ENCODE measurements at places on chromosomes 13 and 19.

- no peak for DNase-seq
Measured at GRCh38 chr19:17294051-17294891, 9.0 kb downstream of the ABHD8 start.

GRCh38 chr13:109704771-109705635 is 81.4 kb downstream of the IRS2 start:
- DNase-seq: no peak

DNA sequence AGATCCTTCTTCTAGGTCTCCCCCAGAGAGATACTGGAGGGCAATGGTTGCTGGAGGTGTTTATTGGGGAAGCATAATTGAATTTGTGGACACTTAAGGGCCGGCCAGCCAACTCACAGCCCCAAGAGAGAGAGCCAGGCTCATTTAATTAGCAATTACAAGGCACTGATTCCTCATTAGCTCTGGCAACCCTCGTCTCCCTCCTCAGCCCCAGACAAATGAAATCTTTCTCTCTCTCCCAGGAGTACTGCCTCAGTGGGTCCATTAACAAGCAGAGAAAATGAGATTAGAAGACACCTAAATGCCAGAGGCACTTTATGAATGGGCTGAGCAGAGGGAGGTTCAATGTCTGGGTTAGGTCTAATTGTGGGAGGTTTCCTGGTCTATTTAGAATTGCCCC is 19.0 kb upstream of the FEM1A start:
- no peak for DNase-seq

DNA sequence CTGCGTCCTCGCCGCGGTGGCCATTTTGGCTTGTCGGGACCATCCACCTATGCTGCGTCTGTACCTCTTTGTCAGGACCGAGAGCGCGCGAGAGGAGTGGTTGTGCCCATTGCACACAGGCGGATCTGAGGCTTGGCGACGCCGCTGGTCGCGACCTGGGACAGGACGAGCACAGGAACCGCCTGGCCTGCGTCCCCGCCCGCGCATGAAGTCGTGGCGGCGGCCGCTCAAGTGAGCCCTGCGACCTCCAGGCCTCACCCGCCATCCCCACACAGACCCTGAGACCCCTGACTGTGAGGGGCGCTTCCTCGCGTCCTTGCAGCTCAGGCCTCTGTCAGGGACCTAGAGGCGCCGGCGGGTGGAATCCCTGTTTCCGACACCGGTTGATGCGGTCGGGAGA is 16.8 kb downstream of the ZNF586 start:
- no peak for DNase-seq

DNA sequence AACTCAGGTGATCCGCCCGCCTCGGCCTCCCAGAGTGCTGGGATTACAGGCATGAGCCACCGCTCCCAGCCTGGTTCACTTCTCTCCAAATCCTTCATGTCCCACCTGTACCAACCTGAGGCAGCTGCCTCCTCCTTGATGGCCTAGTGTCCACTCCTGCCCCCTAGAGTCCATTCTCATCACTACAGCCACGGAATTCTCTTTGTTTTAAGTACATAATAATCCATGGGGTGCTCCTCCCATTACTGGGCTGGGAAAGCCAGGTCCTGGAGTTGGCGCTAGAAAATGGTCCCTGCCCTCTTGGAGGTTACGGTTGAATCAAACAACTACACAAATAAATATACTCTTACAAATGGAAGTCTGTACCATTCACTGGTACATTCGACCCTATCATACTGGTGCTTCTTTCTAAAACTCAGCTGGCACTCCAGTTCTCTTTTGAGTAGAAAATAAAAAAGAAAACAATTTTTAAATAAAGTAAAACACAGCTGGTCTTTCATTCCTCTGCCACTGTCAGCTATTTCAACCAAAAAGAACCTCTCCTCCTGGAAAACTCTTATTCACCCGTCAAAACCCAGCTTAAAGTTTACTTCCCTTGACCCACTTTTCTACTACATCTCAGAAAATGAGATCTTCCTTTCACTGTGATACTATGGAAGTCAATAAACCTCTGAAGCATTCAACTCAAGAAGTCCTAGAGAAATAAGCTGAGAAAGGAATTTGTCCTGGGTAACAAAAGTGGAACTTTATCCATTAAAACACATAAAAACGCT is 22.4 kb upstream of the ARHGEF18 start:
- peak; percentile 5 for DNase-seq

GRCh38 chr13:40287428-40287827 is 379.0 kb downstream of the FOXO1 start:
- no peak for DNase-seq

- peak; percentile 42 for DNase-seq
Measured at GRCh38 chr13:67273001-67273400, 42.9 kb upstream of the PCDH9 start.

- DNase-seq: no peak
Measured at GRCh38 chr13:95623141-95623540, 21.4 kb downstream of the DZIP1 start.

DNA sequence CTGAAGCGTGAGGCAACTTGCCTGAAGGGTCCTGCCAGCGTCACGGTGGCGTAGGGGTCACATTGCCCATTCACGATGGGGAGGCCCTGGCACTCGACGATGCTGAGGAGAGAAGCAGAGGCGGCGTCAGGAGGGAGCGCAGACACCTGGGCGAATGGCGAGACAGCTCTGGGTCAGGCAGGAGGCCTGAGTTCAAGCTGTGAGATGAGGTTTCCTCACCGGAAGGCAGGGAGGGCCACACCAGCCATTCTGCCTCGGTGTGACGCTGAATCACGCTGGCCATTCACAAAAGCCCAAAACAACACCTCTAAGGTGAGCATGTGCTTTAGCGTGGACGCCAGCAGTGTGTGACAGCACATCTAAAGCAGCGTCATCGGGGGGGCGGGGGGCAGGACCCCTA is 54.0 kb upstream of the C13orf46 start:
- no peak for DNase-seq

DNA sequence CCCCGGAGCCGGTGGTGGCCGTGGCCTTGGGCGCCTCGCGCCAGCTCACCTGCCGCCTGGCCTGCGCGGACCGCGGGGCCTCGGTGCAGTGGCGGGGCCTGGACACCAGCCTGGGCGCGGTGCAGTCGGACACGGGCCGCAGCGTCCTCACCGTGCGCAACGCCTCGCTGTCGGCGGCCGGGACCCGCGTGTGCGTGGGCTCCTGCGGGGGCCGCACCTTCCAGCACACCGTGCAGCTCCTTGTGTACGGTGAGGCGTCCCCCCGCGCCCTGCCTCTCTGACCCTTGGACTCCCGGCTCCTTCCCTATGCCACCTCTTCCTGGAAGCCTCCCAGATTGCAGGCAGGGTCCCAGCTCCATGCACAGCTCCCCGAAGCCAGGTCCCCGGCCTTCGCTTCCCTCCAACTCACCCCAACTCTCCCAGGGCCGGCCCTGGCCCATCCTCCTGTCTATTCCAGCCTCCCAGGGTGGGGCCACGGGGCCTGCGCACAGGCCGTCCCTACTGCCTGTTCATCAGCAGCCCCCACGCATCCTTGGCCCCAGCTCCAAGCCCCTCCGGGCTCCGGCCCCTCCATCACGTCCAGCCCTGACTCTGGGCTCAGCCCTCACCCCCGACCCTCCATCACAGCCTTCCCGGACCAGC is 1.7 kb downstream of the MADCAM1 start:
- no peak for DNase-seq

DNA sequence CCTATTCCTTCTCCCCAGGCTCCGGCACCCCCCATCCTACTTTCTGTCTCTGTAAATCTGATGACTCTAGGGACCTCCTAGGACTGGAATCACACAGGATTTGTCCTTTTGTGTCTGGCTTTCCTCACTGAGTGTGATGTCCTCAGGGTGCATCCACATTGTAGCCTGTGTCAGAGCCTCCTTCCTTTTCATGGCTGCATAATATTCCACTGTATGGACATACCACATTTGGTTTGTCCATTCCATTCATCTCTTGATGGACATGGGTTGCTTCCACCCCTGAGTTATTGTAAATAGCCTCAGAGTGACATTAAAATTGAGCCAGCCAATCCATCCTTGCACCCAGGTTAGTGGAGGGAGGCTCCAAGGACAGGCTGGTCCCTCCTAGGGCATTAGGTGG is 22.8 kb upstream of the NMRK2 start:
- DNase-seq: no peak

DNA sequence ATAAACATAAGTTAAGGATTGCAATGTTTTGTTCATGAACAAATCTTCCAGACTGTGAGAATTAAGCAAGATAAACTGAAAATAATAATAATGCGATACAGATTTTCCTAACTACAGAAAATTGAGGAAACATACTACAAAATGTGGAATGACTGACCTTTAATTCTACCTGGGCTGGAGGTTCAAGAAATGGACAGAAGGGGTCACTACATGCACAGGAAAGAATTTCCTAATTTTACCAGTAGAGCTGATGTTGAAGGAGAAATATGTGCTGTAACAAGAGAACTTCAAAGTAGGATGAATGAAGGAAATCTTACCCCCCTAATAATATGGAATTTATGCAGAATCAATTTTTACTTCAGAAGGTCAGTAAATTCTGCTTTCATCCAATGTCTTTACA is 62.3 kb downstream of the ZNF627 start:
- peak; percentile 9 for DNase-seq

- no peak for DNase-seq
Measured at GRCh38 chr13:110913322-110914080, 1.4 kb downstream of the ANKRD10 start.

DNA sequence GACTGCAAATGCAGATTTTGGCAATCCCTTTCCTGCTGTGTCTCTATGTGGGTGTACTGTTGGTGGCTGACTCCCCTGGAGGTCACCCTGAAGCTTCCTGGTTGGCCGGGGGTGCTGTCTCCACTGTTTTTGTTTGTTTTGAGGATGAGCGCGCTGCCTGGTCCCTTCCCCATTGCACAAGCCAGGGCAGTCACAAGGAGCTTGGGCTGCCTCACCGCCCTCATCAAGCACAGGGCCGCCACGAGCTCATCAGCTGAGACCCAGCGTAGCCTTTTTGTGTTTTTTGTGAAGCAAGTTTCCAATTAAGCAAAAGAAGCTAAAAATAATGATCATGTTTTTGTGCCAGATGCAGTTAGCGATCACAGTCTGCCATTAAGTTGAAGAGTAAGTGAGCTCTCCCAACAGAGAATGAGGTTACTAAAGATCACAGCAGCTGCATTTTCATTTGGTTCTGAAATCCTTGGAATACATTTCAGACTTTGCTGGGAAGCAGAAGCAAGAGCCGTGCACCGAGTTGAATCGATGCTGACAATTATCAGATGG is 57.8 kb downstream of the GGACT start:
- no peak for DNase-seq

- DNase-seq: no peak
Measured at GRCh38 chr19:38569368-38569983, 48.3 kb downstream of the MAP4K1 start.

GRCh38 chr13:26813321-26813979 is 52.9 kb upstream of the GPR12 start:
- peak; percentile 1 for DNase-seq

DNA sequence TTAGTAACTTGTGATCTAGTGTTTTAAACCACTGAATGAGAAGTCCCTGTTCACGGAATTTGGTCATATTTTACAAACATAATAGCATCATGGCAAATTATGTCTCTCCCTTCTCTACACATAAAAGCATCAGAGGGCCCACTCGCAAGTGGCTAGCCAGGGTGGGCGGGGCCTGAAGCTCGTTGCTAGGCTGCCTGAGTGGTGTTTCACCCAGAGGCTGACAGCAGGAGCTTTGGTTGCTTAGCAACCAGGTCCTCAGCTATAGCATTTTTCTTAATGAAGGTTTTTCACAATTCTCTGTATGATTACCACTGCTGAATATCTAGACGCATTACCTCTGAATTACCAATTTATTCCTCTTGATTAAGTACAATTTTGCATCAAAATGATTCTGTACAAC is 126.5 kb downstream of the NALCN start:
- peak; percentile 50 for DNase-seq

GRCh38 chr19:38944981-38945506 is 14.3 kb downstream of the MRPS12 start:
- peak; percentile 5 for DNase-seq

GRCh38 chr13:51719394-51719793 is 84.6 kb downstream of the DHRS12 start:
- DNase-seq: no peak

- DNase-seq: no peak
Measured at GRCh38 chr19:45881909-45882528, 3.9 kb downstream of the IRF2BP1 start.

DNA sequence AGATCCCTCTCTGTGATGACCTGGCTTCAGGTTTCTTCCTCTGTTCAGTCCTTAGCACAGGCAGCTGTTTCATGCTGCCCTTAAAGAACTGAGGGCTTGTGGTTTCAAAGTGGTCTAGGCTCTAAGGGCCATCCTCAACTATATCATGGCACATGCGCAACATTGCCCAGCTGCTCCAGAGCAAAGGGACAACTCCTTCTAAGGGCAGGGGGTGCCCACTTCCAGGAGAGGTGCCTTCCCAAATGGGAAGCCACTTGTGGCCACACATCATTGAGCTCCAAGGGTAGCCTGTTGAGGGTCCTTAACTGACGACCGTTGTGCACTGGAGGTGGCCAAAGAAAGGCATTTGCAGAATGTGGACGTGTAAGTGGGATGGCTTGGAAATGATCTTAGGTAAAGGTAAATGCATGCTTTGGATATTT is 7.3 kb downstream of the GPR183 start:
- no peak for DNase-seq

GRCh38 chr19:18385359-18385674 is 641 bp upstream of the GDF15 start:
- no peak for DNase-seq

DNA sequence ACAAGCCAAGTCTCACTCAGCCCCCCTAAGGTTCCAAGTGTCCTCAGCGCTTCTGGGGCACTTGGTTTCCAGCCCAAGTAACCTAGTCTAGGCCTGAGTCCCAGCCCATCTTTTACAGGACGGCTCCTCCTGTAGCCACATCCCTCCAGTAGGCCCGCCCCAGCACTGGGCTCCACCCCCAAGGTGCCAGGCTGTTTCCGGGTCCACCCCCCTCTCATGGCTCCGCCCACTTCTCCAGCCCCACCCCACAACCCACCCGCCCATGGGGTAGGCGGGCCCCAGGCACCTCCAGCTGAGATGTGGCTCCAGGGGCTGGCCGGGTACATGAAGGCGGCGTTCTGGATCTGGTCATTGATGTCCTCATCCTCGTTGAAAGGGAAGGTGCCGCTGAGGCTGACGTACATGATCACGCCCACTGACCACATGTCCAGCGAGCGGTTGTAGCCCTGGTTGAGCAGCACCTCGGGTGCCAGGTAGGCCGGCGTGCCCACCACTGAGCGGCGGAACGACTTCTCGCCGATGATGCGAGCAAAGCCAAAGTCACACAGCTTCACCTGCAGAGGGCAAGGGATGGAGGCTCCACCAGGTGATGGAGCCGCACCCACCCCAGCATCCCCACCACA is 17.2 kb upstream of the DACT3 start:
- DNase-seq: no peak

Data from AG10803 (cell line).